Left ventricle myocardium inferior (tissue), 1 donor: ENCODE measurements at places on chromosomes 4 and X. TPM values are rescaled to one million over a fixed set of nuclear protein-coding genes. Genes with fewer than 3 reads are reported as not detected.
A peak's percentile ranks its signal among the peaks of the same experiment; 100 is the strongest.

- no peaks in the 10 kb centered on the region for H3K4me1 ChIP-seq
- no peak overlapping the region for H3K4me3 ChIP-seq
- H3K36me3 ChIP-seq = no peaks in the 10 kb centered on the region
- no peaks in the 10 kb centered on the region for H3K27me3 ChIP-seq
Measured at GRCh38 chrX:97842468-97843199, 958.9 kb downstream of the RPA4 start.

DNA sequence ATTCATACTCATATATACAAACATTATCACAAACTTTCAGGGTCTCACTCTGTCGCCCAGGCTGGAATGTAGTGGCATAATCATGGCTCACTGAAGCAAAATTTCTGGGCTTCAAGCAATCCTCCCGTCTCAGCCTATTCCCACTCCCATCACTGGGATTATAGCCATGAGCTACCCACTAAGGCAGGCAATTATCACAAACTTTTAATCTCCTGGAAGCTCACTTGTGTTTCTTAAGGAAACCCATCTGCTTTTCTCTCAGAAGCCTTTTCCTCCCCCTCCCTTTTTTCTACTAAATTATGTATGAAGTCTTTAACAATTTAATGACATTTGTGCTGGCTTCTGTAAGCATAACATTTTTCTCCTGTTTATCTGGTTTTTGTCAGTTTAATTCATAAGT lies 170.5 kb downstream of the AREG start:
- H3K27ac ChIP-seq = no peak overlapping the region
- peaks cover 24% of the 10 kb centered on the region for H3K4me1 ChIP-seq
- H3K27me3 ChIP-seq = no peaks in the 10 kb centered on the region
- no peaks in the 10 kb centered on the region for H3K36me3 ChIP-seq
- DNase-seq = no peak

DNA sequence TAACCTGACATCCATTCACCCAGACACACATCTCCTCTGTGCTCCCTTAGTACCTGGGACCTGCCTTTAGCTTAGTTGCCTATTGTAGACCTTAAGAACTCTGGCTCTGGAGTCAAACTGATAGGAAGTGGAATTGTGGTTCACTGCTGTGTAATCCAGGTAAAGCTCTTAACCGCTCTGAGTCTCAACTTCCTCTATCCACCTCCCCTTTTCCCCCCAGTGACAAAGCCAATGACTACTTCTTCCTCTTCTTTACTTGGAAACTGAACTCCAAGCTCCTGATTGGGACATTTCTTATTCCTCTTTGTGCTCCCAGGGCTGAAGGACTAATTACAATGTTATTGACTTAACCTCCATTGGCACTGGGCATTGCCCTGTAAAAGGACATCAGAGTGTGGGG lies 94.1 kb downstream of the DRD5 start:
- H3K36me3 ChIP-seq = no peaks in the 10 kb centered on the region
- no peak for DNase-seq
- H3K4me3 ChIP-seq = no peak overlapping the region
- H3K4me1 ChIP-seq = peaks cover 10% of the 10 kb centered on the region

DNA sequence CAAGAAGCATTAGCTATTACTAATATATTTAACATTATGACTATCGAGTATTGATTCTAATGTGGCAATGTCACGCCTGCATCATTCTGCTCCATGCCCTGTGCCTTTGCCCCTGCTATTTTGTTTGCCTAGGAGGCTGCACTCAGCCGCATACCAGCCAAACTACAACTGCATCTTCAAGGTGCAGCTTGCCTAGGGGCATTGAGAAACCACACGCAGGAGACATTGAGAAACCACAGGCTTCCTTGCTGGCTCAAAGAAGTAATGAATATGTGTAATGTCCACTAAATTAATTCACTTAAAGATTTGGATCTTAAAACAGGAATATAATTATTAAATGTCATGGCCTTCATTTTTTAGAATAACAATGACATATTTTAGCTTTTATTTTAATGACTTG lies 683.6 kb upstream of the TENM3 start:
- no peaks in the 10 kb centered on the region for H3K36me3 ChIP-seq
- no peak overlapping the region for H3K4me3 ChIP-seq
- H3K27ac ChIP-seq = no peak overlapping the region
- no peaks in the 10 kb centered on the region for H3K27me3 ChIP-seq
- no peak for DNase-seq

DNA sequence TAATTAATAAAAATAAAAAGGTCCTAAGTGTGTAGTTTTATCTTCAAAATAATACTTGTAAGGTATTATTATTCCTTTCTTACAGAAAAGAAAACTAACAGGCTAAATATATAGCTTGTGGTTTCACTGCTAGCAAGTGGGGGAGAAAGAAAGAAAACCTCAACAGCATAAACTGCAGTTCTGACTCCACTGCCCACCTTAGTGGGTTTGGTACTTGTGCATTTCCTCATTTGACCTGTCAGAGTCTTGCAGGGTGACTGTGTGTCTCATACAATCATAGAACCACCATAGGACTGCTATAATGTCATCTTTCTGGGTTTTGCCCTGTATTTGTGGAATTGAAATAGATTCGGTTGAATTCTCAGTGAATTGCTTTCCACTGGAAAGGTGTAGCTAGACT lies 94.7 kb upstream of the PUDP start:
- H3K27ac ChIP-seq = no peak overlapping the region
- H3K36me3 ChIP-seq = no peaks in the 10 kb centered on the region
- H3K27me3 ChIP-seq = no peaks in the 10 kb centered on the region
- H3K4me1 ChIP-seq = no peaks in the 10 kb centered on the region

DNA sequence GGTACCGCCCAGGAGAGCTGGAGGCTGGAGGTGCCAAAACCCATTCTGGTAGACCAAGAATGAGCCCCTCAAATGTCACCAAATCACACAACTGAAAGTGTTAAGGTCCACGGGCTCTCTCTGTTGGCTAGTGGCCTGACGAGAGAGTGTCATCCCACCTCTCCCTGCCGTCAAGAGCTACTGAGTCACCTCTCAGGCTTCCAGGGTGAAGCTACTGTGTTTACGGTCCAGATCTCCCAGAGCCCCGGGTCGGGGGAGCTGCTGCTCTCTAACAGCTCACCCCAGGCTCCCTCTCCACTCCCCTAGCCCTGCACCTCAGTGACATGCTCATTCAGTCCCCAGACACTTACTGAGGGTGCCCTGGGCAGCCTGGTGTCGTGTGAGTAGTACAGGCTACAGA lies 59.2 kb downstream of the ADGRG2 start:
- no peak for DNase-seq
- no peak overlapping the region for H3K27ac ChIP-seq
- H3K4me3 ChIP-seq = no peak overlapping the region
- H3K4me1 ChIP-seq = no peaks in the 10 kb centered on the region
- no peaks in the 10 kb centered on the region for H3K27me3 ChIP-seq

- no peak overlapping the region for H3K4me3 ChIP-seq
- H3K27me3 ChIP-seq = peaks cover 41% of the 10 kb centered on the region
- no peak overlapping the region for H3K27ac ChIP-seq
- DNase-seq = no peak
Measured at GRCh38 chr4:4821577-4821976, 37.9 kb upstream of the MSX1 start.

- peaks cover 66% of the 10 kb centered on the region for H3K4me1 ChIP-seq
- H3K27me3 ChIP-seq = no peaks in the 10 kb centered on the region
- peak overlapping the region; percentile 86 for H3K4me3 ChIP-seq
Measured at GRCh38 chr4:145099653-145100052, 1.5 kb downstream of the ABCE1 start.

- no peak for DNase-seq
- no peak overlapping the region for H3K4me3 ChIP-seq
- no peaks in the 10 kb centered on the region for H3K36me3 ChIP-seq
- no peaks in the 10 kb centered on the region for H3K27me3 ChIP-seq
- peaks cover 46% of the 10 kb centered on the region for H3K4me1 ChIP-seq
Measured at GRCh38 chr4:168584321-168584771, 87.5 kb downstream of the PALLD start.

DNA sequence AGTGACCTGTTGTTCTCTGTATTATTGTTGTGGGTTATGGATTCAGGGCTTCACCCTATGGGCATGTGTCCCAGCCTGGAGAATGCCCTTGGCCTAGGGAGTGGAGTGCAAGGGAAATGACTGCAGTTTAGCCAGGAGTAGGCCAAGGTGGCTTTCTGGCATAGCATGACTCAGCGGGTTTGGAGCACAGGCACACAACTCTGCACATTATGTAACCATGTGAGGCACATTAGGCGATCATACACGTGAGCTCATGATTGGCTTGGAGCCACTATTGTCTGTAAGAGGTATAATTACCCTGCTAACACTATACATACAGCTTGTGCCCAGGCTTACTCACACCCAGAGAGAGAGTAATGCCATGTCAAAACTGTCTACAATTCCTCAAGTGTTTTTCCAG lies 35.1 kb upstream of the TACR3 start:
- no peak overlapping the region for H3K4me3 ChIP-seq
- H3K27me3 ChIP-seq = no peaks in the 10 kb centered on the region
- no peaks in the 10 kb centered on the region for H3K4me1 ChIP-seq
- no peak for DNase-seq
- no peaks in the 10 kb centered on the region for H3K36me3 ChIP-seq

DNA sequence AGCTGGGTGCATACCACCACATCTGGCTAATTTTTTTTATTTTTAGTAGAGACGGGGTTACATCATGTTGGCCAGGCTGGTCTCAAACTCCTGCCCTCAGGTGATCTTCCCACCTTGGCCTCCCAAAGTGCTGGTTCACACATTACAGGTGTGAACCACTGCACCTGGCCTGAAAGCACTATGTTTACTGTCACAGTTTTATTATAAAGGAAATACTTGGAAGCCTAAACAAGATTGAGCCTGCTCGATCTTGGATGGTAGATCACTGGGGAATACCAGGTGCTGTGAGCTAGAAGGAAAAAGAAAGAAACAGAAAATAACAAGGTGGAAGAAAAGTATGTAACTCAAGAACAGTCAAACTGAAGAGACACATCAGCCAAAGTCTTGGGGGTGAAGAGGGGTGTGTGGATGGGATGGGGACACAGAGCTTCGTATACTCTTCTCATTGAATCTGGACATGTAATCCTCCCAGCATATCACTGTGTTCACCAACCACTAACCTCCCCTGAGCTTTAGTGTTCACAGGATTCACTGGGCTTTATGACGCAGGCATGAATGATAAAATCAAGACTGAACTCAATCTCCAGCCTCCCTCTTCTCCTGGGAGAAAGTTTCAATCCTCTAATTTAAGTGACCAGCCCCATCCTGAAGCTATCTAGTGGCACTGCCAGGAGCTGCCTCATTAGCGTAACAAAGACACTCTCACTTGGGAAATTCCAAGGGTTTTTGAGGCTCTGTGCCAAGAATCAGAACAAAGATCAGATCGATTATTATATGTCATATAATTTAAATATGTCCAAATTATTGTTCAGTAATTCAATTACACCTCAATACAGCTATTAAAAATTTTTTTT lies 40.9 kb downstream of the PDS5A start:
- H3K27me3 ChIP-seq = no peaks in the 10 kb centered on the region
- DNase-seq = no peak
- no peak overlapping the region for H3K27ac ChIP-seq
- peaks cover 33% of the 10 kb centered on the region for H3K4me1 ChIP-seq

DNA sequence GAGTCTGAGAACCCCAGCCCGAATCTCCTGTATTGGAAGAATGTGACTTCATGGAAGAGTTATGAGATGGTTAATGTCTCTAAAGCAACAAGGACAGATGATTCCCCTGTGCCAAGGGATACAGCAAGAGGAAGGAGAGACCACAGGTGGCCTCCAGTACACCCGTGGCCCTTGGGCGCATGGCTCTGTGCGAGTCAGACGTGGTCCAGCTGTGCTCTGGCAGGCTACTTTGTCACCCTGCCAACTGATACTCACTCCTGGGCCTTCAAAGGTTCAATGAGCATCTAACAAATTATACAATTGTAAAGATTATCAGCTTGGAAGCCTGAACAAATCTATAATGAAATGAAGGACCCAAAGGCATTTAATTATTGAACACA lies 71.7 kb downstream of the NYX start:
- no peaks in the 10 kb centered on the region for H3K4me1 ChIP-seq
- H3K27ac ChIP-seq = no peak overlapping the region
- no peaks in the 10 kb centered on the region for H3K36me3 ChIP-seq
- H3K27me3 ChIP-seq = no peaks in the 10 kb centered on the region
- H3K4me3 ChIP-seq = no peak overlapping the region

DNA sequence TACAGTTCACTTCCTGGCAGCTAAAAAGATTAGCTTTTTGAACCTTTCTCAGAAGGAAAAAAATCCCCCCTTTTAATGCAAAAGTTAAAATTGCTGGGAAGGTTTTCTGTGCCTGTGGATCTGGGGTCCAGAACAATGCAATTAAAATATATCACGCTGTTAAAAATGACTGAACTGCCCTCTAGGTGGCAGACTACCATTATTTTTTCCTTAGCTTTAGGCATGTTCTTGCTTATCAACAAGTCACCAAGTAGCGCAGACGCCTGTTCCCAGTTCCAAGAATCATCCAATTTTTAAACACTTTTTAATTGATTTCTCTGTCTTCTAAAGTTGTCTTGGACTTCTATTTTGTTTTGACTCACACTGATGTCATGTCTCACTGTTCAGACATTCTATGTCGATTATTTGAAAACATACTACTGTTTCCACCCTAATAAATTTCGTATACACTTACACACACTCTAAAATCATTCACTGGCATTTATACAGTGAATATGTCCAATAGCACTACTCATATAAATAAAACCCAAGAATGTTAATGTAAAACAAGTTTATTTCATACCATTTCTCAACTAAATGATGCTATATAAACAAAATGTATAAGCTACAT lies 661.6 kb downstream of the RAPGEF2 start:
- no peaks in the 10 kb centered on the region for H3K27me3 ChIP-seq
- H3K4me1 ChIP-seq = no peaks in the 10 kb centered on the region
- H3K27ac ChIP-seq = no peak overlapping the region
- no peaks in the 10 kb centered on the region for H3K36me3 ChIP-seq

DNA sequence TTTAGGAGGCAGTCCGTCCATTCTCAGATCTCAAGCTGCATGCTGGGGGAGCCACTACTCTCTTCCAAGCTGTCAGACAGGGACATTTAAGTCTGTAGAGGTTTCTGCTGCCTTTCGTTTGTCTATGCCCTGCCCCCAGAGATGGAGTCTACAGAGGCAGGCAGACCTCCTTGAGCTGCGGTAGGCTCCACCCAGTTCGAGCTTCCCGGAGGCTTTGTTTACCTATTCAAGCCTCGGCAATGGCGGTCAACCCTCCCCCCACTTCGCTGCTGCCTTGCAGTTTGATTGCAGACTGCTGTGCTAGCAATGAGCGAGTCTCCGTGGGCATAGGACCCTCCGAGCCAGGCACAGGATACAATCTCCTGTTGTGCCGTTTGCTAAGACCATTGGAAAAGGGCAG lies 10.7 kb upstream of the ADH5 start:
- DNase-seq = no peak
- H3K36me3 ChIP-seq = no peaks in the 10 kb centered on the region
- no peaks in the 10 kb centered on the region for H3K27me3 ChIP-seq
- no peak overlapping the region for H3K27ac ChIP-seq
- no peak overlapping the region for H3K4me3 ChIP-seq
- H3K4me1 ChIP-seq = no peaks in the 10 kb centered on the region

SH3D19 gene
- total RNA-seq = 121 TPM

TEX13D gene
- total RNA-seq = not detected

GAGE1 gene
- not detected for total RNA-seq

RAB39B gene
- 0.11 TPM for total RNA-seq

ATP2B3 gene
- total RNA-seq = not detected
